ENCODE measurements at places on chromosomes 2 and 18. TPM values are rescaled to one million over a fixed set of nuclear protein-coding genes. Genes with fewer than 3 reads are reported as not detected.

DNA sequence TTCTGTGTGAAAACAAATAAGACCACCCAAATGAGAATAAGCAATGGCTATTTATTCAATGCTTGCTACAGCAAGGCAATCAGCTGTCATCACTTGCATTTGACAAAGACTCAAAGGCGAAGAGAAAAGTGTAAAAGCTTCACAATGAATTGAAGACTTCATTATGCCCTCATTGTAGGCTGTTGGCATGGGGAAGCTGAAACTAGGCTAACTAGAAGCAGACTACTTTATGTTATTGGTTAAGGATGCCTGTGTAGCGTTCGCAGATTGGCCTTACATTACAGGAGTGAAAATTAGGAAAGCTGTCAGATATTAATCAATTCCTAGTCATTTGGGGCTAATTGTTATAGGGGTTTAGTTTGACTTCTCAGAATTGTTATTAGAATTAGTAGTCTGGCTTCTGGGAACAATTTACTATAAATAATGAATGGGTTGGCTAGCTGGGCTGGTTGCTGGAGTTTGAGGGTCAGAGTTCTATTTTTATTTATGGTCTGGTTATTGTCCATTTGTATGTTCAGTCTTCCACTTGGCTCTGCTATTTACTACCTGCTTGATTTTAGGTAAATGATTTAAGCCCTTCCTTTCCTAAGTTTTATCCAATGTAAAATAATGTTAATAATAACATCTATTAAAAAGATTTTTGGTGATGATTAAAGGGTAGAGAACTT is 437.2 kb upstream of the SYT4 start:
- no peak for DNase-seq

GNAL gene
- 0.27 TPM for total RNA-seq

- DNase-seq: no peak
Measured at GRCh38 chr2:47309472-47309951, 93.4 kb upstream of the MSH2 start.

DNA sequence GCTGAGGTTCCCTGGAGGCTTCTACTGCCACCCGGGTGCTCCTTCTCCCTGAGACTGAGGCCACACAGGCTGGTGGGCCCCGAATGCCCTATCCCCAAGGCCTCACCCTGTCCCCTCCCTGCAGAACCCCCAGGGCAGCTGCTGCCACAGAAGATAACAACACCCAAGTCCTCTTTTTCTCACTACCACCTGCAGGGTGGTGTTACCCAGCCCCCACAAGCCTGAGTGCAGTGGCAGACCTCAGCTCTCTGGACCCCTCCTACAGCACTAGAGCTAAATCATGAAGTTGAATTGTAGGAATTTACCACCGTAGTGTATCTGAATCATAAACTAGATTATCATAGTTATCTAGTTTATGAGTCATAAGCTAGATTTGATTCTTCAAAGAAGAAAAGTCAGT is 7.3 kb upstream of the CENPA start:
- no peak for DNase-seq

- DNase-seq: no peak
Measured at GRCh38 chr18:80178935-80179818, 68.1 kb downstream of the PARD6G start.

CFAP221 gene
- total RNA-seq: not detected

ALPI gene
- not detected for total RNA-seq

FIGN gene
- total RNA-seq: not detected

DNA sequence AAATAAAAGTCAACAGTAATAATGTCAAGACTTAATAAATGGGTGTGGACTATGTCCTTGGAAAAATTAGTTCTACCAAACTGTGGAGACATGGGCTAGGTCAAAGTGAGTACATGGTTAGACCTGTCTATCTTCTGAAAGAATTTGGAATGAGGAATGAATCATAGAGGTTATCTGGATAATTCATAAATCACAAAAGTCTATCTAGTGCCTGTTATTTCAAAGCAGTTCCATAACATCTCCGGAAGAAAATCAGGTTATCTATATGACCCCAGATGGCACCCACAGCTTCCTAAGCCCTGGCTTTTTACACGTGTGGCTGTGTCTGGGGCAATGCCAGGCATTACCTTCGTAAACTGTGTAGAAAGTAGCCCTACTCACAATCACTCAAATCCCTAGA is 272.0 kb downstream of the ETAA1 start:
- no peak for DNase-seq

UPP2 gene
- total RNA-seq: not detected

GRCh38 chr2:85132834-85133637 is at the start of gene TCF7L1:
Gene TCF7L1, plus strand, starts transcription at chr2:85133392. Its CDS starts 293 bp downstream, at chr2:85133685.
- DNase-seq: peak; percentile 21

GRCh38 chr2:212854116-212854515 is 297.3 kb downstream of the IKZF2 start:
- no peak for DNase-seq

DNA sequence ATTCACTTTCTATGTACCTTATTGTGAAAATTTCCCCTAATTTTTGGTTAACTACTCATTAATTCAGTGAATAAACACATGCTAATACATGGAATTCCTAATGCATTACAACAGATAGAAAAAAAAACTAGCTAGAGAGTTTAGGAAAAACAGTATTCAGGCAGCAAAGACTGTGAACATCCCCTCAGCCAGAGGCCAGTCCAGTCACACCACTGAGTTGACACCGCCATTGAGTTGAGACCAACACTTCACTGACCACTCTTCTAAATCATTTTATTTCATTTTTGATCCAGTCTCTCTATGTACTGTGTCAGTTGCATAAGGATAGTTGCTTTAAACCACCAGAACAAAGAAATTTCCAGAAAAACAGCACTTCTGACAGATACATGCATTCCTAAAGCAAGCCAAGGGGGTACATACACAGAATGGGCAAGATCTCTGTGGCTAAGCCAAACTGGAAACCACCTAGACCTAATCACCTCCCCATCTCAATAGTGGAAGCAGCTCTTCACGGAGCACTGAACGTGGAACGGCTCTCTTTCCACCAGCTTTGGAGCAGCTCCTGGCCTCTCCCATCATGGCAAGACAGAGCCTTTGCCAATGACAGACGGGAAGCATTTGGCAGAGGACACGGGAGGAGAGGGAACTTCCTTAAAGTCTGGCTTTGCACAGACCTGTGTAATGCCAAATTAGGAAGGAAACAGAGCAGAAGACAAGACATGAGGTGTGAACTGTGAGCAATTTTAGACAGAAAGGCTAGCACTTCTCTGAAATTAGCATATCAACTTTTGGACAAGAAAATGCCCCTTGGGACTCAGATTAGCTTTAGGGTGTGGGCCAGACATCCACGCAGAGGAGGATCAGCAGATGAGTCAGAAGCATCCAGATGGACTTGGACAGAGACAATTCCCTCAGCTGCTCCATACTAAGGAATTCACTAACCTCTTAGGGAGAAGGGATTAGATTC is 36.4 kb downstream of the CACNB4 start:
- no peak for DNase-seq

- DNase-seq: no peak
Measured at GRCh38 chr2:3424171-3424795, 44.8 kb downstream of the TRAPPC12 start.

- no peak for DNase-seq
Measured at GRCh38 chr2:158969162-158969714, 798 bp downstream of the TANC1 start.

GRCh38 chr2:33709951-33710350 is 110.9 kb upstream of the FAM98A start:
- no peak for DNase-seq

DNA sequence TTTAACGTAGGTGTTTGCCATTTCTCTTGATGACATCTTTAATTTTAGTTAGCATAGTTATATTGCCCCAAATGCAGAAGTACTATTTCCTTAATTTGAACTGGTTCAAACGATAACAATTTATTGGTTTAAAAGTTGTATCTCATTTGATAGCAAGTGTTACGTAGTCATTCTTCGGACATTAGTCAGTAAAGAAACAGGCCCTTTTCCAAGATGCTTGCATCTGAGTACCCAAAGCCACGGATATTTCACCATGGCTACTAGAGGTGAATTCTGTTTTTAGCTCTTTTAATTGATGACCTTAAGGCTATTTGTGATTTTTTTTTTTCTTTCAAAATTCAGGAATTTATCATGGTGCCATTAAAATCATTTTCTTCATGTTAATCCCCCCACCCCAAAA is 32.1 kb downstream of the GLS start:
- DNase-seq: no peak

L3MBTL4 gene
- 0.27 TPM for total RNA-seq

DNA sequence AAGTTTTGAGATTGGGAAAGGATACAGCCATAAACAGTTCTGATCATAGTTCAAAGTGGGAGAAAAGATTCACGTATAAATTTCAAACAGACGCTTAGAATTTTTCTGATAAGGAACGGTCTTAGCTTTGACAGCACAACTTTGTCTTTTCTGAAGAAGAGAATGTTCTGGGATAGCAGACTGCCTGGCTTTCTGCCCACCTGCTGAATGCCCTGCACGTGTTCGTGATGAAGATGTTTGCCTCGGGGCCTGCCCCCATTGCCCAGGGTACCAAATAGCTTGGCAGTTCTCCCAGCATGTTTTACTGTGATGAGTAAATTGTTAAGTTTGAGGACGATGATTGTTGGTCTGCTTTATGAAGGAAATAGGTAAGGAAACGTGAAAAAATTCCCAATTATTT is 4.6 kb downstream of the MRPL33 start:
- DNase-seq: no peak

GRCh38 chr2:170681311-170681710 is 33.8 kb upstream of the SP5 start:
- DNase-seq: no peak

LONRF2 gene
- total RNA-seq: 0.02 TPM

- no peak for DNase-seq
Measured at GRCh38 chr18:76258209-76258608, 236.8 kb downstream of the ZNF516 start.

DNA sequence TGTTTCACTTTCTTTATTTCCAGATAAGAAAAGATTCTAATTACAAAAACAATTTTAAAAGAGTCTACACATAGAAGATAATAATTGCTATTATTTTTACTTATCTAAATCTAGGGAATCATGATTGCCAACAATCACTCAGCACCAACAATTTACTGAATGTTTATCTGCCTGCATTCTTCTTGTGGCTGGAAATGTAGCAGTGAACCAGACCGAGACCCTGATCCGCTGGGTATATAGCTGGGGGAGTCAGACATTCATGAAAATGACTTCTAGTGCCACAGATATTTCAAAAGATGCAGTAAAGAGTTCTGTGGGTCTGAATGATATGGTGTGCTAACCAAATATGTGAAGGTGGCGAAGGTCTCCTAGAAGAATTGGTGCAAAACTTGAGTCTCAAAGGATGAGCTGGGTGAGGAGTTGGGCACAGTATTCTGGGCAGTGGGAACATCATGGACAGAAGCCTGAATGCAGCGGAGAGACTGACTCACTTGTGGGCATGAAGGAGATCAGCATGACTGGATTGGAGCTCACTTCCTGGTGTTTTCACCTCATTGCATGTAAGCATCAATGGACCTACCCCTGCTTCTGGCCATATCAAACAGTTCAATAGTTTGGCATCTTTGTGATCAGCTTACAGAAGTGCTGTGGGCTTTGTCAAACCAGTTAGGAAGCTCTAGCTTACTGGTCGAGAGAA is 26.1 kb upstream of the FN1 start:
- no peak for DNase-seq

SAG gene
- total RNA-seq: not detected

KHK gene
- 10.6 TPM for total RNA-seq

DUSP2 gene
- total RNA-seq: 14.2 TPM

DNA sequence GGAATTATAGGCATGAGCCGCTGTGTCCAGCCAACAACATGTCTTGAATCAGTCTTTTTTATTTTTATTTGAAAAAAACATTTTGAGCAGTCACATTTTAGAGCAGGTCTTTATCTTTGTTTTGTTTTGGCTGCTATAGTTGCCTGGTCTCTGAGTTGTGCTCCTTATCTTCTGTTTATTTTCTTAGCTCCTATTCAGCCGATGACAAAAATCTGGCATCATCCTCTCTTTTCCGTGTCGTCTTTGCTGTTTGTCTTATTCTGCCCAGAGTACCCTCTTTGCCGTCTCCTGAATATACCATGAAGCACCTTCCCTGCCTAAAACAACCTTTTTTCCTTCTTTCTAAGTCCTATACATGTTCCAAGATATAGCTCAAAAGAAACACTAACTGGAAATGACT is 201.1 kb downstream of the THSD7B start:
- DNase-seq: no peak

- no peak for DNase-seq
Measured at GRCh38 chr2:110816404-110817365, 84.3 kb downstream of the ACOXL start.

DNA sequence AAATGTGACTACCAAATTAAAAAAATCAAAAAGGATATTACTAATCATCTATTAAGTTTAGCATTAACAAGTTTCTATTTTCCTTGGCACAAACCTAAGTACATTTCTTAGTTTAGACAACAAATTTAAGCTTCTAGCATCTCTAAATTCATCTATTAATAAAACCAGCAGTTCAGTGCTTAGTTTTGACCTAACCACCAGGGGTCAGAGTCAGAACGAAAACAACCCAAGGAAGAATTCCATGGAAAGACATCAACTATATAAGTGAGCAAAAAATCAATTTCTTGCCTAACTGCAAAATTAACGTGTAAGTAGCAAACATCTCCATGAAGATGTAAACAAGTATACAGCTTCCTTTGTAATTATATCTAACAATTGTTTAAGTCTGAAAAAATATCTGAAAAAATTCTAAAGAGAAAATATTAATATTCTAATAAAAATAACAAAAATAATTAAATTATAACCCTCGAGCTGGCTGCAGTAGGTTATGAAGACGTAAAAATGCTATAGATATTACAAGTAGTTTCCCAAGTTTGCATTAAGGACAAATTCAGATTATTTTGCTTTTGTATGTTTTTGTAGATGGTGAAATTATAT is 83.7 kb downstream of the CERKL start:
- DNase-seq: no peak

CYB5A gene
- total RNA-seq: 32.3 TPM

DNA sequence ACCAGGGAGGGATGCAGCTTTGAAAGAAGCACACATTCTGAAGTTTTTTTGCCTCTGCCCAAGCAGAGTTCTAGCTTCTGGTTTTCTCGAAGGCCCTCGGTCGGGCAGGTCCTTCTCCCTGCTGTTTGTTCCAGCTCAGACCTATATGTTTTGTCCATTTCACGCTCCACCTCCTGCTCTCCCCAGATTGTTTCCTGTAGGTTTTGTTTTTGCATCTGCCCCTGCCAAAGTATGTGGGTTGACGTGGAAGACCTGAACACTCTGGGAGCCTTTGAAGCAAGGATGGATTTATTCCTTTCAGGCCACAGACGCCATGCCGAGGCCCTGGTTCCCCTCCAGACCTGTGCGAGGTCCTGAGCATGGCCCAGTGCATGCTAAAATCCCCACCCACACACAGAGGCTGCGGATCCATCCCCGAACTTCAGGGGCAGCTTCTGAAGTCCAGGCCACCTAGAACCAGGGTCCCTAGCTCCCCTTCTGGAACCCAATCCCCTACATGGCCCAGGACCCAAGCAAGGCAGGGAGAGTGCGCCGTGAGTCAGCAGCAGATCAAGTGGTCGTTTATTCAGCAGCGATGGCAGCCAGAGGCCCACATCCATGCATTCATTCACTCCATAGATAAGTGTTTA is 205.4 kb downstream of the KLHL29 start:
- no peak for DNase-seq
